Stimulated activated CD8-positive, alpha-beta memory T cell treated with anti-CD3 and anti-CD28 coated beads, Interleukin-4, amount 100 ng/mL, for 4 hours (primary cell): ENCODE measurements at places on chromosomes 12 and 14.

GRCh38 chr12:78864870-78865463, 393 bp downstream of the SYT1 start:
- DNase-seq: no peak

- no peak for DNase-seq
Measured at GRCh38 chr12:58916161-58916621, 4.1 kb downstream of the LRIG3 start.

DNA sequence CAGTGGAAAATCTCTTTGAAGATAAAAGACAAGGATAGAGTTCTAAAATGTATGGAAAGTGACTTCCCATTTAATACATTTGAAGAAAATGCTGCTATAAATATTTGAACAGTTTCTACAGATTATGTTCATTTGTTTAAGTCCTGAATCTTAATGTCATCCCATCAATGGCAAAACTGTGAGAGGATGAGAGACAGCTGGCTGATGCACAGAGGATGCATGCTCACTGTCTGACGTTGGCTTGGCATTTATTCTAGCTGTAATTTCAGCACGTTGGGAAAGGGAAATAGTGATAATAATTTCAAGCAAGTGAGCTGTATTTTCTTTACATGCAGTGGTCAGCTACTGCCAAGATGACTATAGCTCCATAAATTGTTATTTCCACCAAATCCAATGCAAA, 40.5 kb downstream of the PPFIA2 start:
- DNase-seq: no peak

DNA sequence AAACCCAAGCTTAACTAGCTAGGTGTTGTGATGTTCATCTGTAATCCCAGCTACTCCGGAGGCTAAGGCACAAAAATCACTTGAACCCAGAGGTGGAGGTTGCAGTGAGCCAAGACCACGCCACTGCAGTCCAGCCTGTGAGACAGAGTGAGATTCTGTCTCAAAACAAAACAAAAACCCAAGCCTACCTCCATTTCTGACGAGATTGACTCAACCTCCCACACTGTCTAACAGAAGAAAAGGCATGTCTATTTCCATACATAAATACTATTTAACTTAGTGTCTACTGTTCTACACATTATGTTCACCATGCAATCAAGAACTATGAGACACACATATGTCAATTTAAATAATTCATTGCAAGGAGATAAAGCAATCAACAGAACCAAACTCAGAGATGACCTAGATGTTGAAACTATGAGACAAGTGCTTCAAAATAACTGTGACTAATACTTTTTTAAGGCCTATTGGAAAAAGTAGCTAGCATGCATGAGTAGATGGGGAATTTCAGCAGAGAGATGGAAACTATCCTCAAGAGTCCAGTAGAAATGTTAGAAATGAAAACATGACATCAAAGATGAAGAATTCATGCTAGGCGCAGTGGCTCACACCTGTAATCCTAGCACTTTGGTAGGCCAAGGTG, 75.9 kb upstream of the DHRS4 start:
- no peak for DNase-seq

DNA sequence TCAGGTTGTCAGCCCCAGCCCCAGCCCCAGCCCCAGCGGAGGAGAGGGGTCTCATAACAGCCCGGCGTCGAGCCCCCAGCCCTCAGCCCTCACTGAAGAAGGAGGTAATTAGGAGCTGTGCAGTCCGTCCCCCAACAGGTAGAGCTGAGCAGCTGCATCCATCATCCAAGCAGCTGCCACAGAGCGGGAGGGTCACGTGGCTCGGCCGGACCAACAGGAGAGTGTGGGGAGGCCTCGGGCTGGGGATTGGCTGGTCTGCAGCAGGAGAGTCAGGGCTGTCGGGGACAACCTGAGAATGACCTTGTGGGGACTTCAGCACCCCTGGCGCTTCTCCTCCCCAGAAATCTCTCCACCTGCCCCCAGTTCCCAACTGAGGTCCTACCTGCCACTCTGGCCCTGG, 29.6 kb downstream of the SMUG1 start:
- no peak for DNase-seq

DNA sequence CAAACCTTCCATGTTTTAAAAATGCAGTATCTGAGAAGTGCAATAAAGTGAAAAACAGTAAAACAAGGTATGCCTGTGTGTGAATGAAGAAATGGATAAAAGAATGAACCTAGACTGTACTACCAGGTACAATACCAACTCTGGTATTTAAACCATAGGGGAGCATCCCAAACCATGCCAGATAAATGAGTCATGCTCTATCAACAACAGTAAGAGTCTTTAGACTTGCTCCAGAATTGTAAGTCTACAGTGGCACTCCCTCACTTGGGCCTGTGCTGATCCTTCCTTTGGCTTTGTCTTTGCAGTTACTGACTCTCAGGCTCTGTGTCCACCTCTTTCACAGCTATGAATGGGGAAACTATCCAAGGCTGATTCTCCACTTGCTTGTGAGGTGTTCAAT, 38.1 kb downstream of the BBS10 start:
- no peak for DNase-seq
